ENCODE measurements at places on chromosomes 13 and 19.

GRCh38 chr13:79710376-79710775 lies 229.4 kb downstream of the NDFIP2 start:
- no peak for DNase-seq

- peak; percentile 27 for DNase-seq
Observed at GRCh38 chr13:112941349-112941748, 27.7 kb upstream of the MCF2L start.

DNA sequence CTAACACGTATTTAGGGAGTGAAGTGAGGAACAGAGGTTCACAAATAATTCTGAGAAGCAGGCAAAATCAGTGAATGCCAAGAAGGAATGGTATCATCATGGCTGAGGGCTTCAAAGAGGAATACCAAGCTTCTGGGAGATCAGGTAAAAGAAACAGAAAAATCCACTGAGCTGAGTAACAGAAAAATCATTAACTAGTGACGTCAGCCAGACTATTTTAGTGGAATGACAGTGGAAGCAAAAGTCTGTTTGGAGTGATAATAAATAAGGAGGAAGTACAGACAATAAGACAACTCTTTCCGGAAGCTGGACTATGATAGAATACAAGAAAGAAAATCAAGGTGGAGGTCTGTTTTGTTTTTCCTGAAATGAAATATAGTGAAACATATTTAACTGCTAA lies 83.5 kb downstream of the SACS start:
- DNase-seq: no peak

- no peak for DNase-seq
Observed at GRCh38 chr19:31532034-31532433, 182.8 kb upstream of the TSHZ3 start.

GRCh38 chr13:30091691-30092090 lies 215.7 kb downstream of the KATNAL1 start:
- no peak for DNase-seq

DNA sequence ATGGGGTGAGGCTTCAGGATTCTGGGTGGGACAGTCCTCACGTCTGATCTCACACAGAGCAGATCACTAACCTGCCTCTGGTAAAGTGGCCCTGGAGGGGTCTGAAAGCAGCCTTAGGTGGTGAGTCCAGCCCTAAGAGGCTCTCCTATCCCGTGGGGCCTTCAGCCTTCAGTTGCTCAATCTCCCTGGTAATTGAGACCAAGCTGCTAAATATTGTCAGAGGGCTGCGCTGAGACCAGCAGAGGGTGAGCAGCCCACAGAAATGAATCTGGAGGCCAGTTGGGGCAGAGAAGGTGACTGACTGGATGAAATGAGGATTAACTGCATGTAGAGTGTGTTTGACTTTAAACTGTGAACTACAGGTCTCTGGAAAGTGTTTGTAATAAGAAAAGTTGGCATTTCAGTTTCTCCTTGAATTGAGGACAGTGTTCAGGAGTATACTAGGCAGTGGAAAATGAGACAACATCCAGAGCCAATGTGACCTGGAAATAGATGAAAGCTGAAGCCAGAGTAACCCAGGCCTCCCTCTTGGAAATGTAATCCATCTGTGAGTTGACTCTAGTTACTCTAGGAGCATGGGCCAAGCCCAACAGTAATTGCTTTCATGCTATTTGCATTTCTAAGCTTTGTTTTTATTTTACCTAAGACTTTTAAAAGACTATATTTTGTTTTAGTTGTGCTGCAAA lies 14.3 kb upstream of the HSPH1 start:
- DNase-seq: no peak

DNA sequence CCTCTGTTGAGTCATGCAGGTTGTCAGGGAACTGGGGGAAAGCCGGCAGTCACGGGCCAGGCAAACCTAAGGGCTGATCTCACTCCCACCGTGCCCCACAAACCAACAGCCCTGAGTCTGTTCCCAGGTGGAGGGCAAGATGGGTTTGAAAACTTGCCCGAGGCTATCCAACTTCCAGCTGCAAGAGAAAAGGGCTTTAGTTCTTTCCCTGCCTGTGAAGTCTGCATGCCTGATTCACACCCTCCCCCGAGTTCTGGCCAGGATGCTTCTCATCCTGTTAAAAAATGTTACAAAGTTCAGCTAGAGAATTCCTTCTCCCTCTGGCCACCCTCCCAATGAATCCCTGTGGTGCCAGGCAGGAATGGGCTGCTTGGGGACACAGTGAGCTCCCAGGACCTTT lies 33.1 kb downstream of the MYO16 start:
- no peak for DNase-seq

DNA sequence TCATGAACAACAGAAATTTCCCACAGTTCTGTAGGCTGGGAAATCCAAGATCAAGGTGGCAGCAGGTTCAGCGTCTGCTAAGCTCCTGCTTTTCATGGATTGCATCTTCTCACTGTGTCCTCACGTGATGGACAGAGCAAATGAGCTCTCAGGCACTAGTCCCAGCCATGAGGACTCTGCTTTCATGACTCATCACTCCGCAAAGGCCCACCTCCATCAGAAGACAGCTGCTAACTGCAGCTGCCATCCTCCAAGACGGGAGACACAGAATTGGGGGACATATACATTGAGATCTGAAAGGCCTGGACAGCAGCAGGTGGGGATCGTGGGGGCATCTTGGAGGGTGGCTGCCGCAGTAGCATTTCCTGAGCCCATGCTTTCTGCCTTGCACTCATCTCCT lies 44.4 kb upstream of the SPATA13 start:
- no peak for DNase-seq

- no peak for DNase-seq
Observed at GRCh38 chr19:17721821-17722220, 2.5 kb downstream of the MAP1S start.

DNA sequence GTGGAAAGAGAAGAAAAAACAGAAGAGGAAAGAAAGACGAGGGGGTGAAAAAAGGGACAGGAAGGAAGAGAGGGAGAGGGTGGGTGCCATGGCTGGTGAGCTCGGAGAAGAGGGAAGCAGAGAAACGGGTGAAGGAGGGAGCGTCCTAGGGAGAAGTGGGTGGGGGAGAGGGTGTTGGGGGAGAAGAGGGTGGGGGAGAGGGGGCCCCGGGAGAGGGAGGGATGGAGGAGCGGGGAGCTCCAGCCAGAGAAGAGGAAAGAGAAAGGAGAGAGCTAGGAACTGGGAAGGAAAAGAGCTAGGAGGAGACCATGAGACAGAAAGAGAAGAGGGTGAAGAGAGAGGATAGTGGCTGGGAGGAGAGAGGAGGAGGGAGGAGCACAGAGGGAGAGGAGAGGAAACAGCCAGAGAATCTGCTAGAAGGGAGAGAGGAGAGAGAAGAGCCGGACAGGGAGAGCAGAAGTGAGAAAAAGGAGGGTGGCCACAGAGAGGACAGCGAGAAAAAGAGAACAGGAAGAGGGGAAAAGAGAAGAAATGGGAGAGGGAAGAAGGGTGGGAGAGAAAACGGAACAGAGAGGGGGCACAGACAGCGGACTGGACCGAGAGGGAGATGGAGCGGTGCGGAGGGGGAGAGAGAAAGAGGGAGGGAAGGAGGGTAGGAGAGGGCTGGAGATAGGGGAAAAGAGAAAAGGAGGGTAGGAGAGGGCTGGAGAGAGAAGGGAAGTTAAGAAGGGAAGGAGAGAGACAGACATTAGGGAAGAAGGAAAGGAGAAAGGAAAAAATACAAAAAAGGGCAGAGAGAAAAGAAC lies 11.9 kb upstream of the GARIN5A start:
- DNase-seq: no peak

- DNase-seq: no peak
Observed at GRCh38 chr13:110756219-110756631, 42.7 kb downstream of the ING1 start.

DNA sequence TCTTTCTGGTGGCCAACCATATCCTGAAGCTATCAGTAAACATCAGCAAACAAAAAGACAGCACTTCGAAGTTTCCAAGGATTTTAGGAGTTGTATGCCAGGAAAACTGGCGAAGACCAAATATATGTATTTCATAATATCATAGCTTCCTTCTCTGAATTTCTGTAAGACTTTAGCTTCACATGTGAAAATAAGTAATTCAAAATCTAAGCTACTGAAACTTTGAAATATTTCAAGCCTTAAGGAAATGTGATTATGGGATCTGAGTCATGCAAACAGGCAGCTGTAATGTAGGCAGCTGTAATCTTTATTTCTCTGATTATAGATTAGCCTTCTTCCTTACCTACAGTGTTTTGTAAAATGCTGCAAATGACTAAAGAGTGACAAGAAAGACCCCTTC lies 70.7 kb upstream of the ANKRD10 start:
- no peak for DNase-seq

GRCh38 chr13:103282571-103283450 lies 216.6 kb upstream of the SLC10A2 start:
- DNase-seq: no peak

- no peak for DNase-seq
Observed at GRCh38 chr13:39787086-39787487, 131.6 kb downstream of the COG6 start.

- DNase-seq: no peak
Observed at GRCh38 chr13:113607056-113607888, 22.7 kb downstream of the TFDP1 start.

DNA sequence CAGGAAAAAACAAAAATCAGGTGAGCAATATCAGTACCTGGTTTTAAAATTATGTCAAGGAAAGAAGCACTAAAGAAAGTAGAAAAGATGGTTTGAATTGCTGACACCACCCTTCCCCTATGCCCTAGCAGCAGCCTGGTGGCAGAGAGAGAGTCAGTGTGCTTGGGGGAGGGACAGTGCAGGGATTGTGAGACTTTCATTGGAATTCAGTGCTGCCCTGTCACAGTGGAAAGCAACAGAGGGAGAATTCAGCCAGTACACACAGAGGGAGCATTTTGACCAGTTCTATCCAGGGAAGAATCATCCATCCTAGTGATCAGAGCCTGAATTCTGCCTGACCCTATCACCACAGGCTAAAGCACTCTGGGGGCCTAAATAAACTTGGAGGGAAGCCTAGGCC lies 222.4 kb upstream of the PCDH17 start:
- no peak for DNase-seq

DNA sequence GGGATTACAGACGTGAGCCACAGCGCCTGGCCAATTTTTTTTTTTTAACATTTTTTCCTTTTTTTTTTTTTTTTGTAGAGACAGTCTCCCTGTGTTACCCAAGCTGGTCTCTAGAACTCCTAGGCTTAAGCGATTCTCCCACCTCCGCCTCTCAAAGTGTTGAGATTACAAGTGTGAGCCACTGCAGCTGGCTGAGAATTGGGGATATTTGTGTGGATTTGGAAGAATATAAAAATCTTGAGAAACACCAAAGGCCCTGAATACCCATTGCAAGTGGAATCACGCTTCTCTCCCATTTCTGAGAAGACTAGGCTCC lies 79.9 kb upstream of the ABCC4 start:
- DNase-seq: no peak

DNA sequence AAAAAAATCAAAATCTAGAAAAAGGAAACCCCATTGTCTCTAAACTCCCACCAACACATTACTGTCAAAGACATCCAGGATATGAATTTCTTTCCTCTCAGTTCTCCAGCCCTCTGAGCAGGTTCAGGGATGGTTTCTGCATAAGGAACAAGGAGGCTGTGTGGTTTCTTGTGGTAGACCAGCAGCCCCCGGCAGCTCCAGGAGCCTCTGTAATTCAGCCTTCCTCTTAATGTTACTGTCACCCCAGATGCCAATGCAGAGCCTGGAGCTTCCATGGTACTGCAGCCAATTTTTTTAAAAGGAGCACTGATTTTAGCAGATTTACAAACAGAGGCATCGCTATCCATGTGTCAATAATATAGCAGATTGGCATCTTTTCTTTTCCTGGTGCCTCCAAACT lies 100.6 kb upstream of the FAM216B start:
- no peak for DNase-seq

DNA sequence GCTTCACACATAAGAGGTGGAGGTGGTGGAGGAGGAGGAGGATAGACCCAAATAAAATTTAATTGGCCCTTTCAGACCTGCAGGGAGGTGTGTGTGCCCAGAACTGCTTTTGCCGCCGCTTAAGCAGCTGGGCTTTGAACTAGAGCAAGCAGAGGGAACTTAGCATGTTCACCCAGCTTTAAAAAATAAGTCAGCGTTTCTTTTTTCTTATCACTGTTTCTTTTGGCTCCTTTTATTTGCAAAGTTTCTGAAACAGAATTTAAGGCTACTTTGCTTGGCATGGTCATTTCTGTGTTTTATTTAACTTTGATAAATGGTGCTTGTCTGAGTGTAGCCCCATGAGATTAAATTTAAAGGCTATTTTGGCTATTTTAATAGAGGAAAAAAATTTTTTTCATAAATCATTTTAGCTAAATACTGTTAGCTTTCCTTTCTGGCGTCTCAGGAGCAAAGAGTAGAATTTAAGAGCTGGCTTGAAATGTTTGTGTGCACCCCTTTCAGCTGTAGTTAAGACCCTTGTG lies 43.3 kb upstream of the RNF113B start:
- DNase-seq: no peak

- DNase-seq: no peak
Observed at GRCh38 chr13:31894931-31895330, 136.6 kb upstream of the FRY start.
